Activated CD8-positive, alpha-beta memory T cell treated with anti-CD3 and anti-CD28 coated beads for 4 hours (primary cell): ENCODE measurements at places on chromosomes 2 and 18.
A peak's percentile ranks its signal among the peaks of the same experiment; 100 is the strongest.

DNA sequence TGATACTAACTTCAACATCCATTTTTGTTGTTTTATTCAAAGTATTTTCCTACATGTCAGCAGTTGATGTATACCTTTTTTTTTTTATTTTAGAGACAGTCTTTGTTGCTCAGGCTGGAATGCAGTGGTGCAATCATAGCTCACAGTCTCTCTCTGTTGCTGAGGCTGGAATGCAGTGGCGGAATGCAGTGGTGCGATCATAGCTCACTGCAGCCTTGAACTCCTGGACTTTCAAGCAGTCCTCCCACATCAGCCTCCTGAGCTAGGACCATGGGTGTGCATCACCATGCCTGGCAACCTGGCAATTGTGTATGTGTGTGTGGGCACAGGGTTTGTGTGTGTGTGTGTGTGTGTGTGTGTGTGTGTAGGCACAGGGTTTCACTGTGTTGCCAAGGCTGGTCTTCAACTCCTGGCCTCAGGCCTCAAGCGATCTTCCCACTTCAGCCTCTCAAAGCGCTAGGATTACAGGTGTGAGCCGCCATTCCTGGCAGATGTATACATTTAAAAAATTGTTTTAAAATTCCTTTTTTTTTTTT, 24.8 kb downstream of the SANBR start:
- no peak for DNase-seq

DNA sequence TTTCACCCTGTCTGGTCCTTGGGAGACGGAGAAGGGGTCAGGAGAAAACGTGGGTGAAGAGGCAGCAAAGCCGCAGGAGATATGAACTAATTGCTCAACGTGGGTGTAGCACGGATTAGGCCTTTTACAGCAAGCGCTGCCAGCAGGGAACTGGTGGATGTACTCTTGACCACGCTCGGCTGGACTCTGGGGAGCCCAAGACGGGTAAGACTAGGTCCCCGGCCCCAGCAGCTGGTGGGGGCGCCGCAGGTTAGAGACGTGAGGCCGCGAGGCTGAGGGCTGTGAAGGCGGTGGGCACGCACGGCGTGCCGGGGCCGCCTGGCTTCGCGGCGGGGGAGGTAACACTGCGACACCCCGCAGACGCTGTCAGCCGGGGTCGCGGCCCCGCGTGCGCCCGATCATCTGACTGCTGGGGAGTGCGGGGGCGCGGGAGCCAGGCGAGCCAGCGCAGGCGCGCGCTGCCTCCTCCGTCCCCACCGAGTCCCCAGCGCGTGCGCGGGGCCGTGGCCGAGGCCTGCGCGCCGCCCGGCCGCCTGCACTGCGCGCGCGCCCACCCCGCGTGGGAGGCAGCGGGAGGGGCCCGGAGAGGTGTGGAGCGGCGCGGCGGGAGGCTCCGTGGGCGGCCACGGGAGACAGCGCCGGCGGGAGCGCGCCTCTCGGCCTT, at the start of gene CLIP4:
CLIP4 (plus strand) TSS at position 470 of the 664 bp plus-strand sequence. CDS start 5,974 bp downstream, outside the sequence.
- DNase-seq = peak; percentile 66

DNA sequence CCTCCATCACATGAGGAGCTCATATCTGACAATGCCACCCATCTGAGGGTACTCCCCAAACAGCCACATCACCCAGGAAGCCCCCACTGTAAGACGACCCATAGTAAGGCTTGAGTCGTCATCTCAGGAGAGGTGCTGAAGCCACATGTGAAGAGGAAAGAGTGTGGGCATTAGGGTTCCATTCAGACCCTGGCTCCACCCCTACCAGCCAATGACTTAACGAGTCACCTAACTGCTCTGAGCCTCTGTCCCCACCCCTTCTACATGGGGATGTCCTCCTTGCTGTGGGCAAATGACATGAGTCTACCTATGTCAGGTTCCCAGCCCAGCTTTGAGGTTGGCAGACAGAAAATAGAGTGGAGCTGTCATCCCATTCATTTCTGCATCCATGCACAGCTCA, 46.3 kb downstream of the C1QL2 start:
- DNase-seq = no peak

- no peak for DNase-seq
Measured at GRCh38 chr2:158056875-158057274, 44.8 kb upstream of the UPP2 start.

GRCh38 chr18:11565716-11566115, 43.7 kb upstream of the SLC35G4 start:
- DNase-seq = no peak

- no peak for DNase-seq
Measured at GRCh38 chr18:74775239-74775638, 177.6 kb downstream of the ZNF407 start.

DNA sequence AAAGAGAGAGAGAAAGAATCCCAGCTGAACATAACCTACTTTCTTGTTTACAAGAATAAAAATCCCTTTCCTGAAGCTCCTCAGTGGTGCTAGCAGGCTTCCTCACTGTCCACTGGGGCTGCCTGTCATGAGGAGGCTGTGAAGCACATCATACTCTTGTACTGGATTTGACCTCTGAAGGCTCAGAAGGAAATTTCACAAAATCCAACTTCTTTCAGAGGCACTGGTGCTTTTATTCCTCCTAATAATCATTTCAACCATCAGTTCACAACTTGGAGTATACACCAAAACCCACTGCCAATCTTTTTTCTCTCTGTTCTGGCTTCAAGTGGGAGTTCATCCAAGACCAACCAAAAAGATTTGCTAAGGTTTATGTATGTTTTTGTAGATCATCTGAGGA, 48.5 kb downstream of the TMX3 start:
- DNase-seq = no peak

- no peak for DNase-seq
Measured at GRCh38 chr2:190335225-190335559, 8.2 kb upstream of the INPP1 start.

- peak; percentile 23 for DNase-seq
Measured at GRCh38 chr18:26133652-26134051, at the start of gene PSMA8. Gene PSMA8 (plus strand): TSS chr18:26133869. CDS start chr18:26133966, 97 bp downstream.

DNA sequence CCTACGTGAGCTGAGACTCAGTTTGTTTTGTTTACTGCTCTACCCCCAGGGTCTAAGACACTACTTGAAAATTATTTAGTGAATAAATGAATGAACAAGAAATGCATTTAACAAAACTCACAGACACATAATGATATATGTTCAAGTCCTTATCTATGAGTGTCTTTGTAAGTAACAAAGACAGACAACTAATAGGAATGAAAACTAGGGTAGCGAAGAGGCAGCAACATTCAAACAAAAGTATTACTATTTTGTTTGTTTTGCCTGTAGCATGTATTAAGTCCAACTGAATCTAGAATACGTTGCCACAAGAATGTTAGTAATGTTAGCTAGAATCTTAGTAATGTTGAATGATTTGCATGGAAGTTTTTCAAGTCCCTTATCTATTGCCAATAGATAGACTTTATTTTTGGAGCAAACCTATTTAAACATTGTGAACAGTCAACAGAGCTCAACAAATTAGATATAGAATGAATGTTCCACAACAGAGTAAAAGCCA, 144.8 kb upstream of the VWC2L start:
- no peak for DNase-seq

DNA sequence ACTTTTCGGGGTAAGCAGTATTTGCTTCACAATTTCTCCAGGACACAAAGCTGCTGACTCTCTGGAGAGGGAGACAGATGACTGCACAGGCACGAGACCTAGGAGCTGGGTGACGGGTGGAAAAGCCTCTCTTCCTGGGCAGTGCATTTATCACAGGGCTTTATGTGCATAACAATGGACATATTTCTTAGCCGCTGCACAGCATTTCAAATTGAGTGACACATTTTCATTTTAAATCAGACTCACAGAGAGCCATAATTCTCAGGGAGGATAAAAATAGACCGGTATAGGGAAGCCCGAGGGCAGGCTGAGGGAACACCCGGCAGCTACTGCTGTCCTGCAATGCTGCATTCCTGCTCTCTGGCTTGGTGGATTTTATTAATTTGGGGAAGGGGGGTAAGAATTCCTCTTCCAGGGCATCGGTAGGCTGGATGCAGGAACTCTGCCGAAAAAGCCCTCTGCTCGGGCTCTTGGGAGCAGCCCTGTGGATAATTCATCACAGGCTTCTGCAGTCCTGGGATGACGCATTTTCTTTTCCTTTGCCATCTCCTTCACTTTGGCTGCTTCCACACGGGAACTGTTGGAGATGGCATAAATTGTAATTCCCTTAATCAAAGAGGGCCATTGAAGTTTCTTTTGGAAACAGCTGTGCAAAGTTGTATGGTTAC, 108.1 kb upstream of the ACAA2 start:
- no peak for DNase-seq

DNA sequence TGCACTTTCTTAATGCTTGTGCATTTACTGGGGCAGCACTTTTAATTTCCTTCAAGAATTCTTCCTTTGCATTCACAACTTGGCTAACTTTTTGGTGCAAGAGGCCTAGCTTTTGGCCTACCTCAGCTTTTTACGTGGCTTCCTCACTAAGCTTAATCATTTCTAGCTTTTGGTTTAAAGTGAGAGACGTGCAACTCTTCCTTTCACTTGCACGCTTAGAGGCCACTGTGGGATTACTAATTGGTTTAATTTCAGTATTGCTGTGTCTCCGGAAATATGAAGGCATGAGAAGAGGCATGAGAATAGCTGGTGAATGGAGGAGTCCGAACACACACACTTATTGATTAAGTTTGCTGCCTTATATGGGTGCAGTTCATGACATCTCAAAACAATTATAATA, 354.1 kb downstream of the DLGAP1 start:
- no peak for DNase-seq

- DNase-seq = no peak
Measured at GRCh38 chr2:86240251-86240650, 41.0 kb downstream of the MRPL35 start.

GRCh38 chr2:12083713-12084419, 337.4 kb downstream of the LPIN1 start:
- DNase-seq = no peak

DNA sequence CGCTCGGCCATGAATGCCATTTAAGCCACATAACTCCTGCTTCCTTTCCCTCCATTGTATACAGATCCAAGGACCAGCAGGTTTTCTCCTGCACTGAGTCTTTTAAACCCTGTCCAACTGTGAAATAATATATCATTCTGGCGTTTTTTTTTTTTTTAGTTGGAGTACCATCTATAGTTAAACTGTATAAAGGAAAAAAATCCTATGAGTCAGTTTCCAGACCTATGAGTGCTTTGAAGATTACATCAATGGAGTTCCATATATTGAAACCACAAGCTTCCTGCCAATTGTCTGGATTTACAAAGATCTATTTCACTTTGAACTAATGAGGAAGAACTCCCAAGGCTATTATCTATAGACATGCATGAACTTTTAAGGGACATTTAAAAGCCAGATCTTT, 2.4 kb upstream of the MALT1 start:
- DNase-seq = no peak
